Cardiac muscle cell (in vitro differentiated cells and primary cell): ENCODE measurements at places on chromosomes 11 and 22. TPM values are rescaled to one million over a fixed set of nuclear protein-coding genes. Genes with fewer than 3 reads are reported as not detected.

GRCh38 chr22:24208012-24208749 lies 26.9 kb downstream of the SUSD2 start:
- H3K4me3 ChIP-seq: no peak overlapping the region
- H3K36me3 ChIP-seq: no peaks in the 10 kb centered on the region
- no peak overlapping the region for H3K27ac ChIP-seq
- no peaks in the 10 kb centered on the region for H3K4me1 ChIP-seq
- H3K27me3 ChIP-seq: no peaks in the 10 kb centered on the region

DNA sequence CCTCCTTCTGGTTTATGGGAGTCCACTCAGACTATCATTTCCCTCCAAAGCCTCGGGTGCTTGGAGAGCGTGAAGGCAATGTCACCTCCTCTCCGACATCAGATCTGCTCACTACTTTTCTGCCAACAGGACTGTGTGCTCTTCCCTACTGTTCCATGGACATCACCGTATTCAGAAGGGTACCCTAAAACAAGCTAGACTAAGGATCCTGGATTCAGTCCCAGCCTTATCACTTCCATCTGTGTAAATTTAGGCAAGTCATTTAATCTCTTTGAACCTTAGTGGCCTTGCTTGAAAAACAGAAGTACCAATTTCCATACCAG lies 78.2 kb downstream of the KCNC1 start:
- H3K4me1 ChIP-seq: peaks cover 27% of the 10 kb centered on the region
- no peak for DNase-seq
- H3K27ac ChIP-seq: no peak overlapping the region
- H3K4me3 ChIP-seq: no peak overlapping the region
- H3K27me3 ChIP-seq: no peaks in the 10 kb centered on the region

DNA sequence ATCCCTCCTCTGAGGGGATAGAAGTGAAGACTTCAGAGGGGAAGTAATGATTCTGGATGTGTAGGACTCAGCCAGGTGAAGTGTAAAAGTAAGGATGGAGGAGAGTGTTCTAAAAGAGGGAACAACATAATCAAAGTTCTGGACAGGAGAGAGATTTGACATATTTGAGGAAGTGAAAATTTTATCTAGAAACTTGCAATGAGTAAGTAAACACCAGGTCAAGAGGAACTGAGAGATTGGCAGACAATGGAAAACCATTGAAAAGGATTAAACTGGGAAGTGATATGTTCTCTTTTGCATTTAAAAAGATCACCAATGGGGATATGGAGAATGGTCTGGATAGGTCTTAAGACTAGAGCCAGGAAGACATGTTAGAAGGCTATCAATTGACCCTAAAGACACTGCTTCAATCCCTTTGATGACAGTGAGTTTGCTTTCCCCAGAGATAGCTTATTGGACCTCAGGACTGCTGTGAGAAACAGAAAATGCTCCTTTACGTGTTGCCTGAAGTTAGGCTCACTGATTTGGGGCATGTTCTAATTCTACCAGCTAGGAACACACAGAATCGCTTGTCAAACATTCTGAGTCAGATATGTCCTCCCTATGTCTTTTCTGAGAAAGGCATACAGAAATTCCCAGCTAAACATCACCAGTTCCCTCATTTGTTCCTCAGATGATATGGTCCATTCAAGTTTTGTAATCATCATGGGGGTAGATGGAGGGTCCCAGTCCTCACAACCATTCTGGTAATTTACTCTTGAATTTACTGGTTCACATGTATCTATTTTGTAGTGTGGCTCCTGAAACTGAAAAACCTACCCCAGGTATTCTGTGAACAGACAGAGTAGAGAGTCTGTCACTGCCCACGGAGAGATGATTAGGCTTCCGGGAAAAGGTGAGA lies 144.9 kb downstream of the MAML2 start:
- H3K4me3 ChIP-seq: no peak overlapping the region
- no peak overlapping the region for H3K27ac ChIP-seq
- no peaks in the 10 kb centered on the region for H3K36me3 ChIP-seq
- DNase-seq: no peak
- no peaks in the 10 kb centered on the region for H3K4me1 ChIP-seq
- no peaks in the 10 kb centered on the region for H3K27me3 ChIP-seq

- no peaks in the 10 kb centered on the region for H3K36me3 ChIP-seq
- H3K4me1 ChIP-seq: no peaks in the 10 kb centered on the region
- DNase-seq: no peak
- H3K27me3 ChIP-seq: no peaks in the 10 kb centered on the region
These were observed 33.9 kb downstream of the CCDC83 start for GRCh38 chr11:85889108-85889507.

GRCh38 chr22:30985561-30986208 lies 16.6 kb downstream of the TUG1 start:
- DNase-seq: no peak
- H3K27me3 ChIP-seq: no peaks in the 10 kb centered on the region
- H3K4me1 ChIP-seq: no peaks in the 10 kb centered on the region
- no peak overlapping the region for H3K27ac ChIP-seq

DNA sequence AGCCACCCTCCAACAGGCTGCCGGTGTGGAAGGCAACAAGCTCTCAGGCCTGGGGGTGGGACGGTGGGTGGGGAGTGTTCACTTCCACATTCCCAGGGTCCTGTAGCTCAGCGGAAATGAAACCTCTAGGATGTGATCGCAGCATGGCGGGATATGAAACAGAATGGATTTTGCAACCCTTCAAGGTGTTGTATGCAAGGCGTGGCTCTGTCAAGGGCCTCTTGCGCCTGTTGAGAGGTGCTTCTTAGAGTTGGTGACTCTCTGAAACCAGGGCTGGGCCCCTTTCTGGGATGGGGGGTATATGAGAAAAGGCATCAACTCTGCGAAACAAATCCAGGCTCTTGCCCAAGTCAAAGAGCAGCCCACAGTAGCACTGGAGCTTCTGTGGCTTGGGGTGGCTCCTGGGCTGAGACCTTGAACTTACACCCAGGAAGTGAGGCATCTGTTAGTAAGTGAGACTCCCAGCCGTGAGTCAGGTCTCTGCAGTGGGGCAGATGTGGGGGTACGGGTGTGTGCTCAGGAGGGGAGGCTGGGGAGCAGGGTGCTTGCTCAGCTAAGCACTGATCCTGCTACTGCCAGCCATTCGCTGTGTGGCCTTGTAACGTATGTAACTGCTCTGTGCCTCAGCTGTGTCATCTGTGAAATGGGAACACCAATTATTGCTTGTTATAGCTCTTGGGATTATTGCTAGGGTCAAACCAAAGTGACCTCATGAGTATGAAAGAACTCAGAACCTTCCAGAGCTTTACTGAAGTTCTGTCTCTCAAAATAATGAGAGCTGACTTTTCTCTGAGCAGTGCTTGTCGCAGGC lies 28.3 kb downstream of the NECTIN1 start:
- H3K27me3 ChIP-seq: no peaks in the 10 kb centered on the region
- no peaks in the 10 kb centered on the region for H3K36me3 ChIP-seq
- H3K4me1 ChIP-seq: peaks cover 20% of the 10 kb centered on the region
- H3K4me3 ChIP-seq: no peak overlapping the region

- no peak overlapping the region for H3K4me3 ChIP-seq
- no peaks in the 10 kb centered on the region for H3K36me3 ChIP-seq
- no peak overlapping the region for H3K27ac ChIP-seq
- no peak for DNase-seq
- H3K4me1 ChIP-seq: peaks cover 27% of the 10 kb centered on the region
These were observed 4.9 kb downstream of the CRYAB start for GRCh38 chr11:111906680-111907079.

The TRIM29 gene
- total RNA-seq: not detected in 2 replicates

The CDC42EP1 gene
- 8.9 and 12.7 TPM in 2 replicates for total RNA-seq
